ENCODE measurements at places on chromosomes 7 and 10. TPM values are rescaled to one million over a fixed set of nuclear protein-coding genes. Genes with fewer than 3 reads are reported as not detected.

The TBL2 gene
- total RNA-seq: 57.8 TPM

The BPGM gene
- 17.0 TPM for total RNA-seq

The PNLIPRP2 gene
- not detected for total RNA-seq

The CPA1 gene
- total RNA-seq: not detected

The MSS51 gene
- 0.71 TPM for total RNA-seq

The ANKRD30A gene
- 0.52 TPM for total RNA-seq

The UNC5B gene
- 0.88 TPM for total RNA-seq

The COL26A1 gene
- 0.49 TPM for total RNA-seq

The GNG11 gene
- 34.6 TPM for total RNA-seq

The INHBA gene
- 0.42 TPM for total RNA-seq

The RAPGEF5 gene
- 0.07 TPM for total RNA-seq

The C10orf67 gene
- total RNA-seq: 0.17 TPM

The WDR91 gene
- 7.0 TPM for total RNA-seq

The CFAP69 gene
- total RNA-seq: 2.5 TPM

The PSD gene
- 0.42 TPM for total RNA-seq

The FGL2 gene
- total RNA-seq: not detected

The CNTNAP2 gene
- total RNA-seq: not detected

The MKI67 gene
- 54.3 TPM for total RNA-seq

The UCN3 gene
- total RNA-seq: not detected

All from A549 treated with CORT108297 at 1 μM for 4 hours (cell line).